Bronchus fibroblast of lung (primary cell): ENCODE measurements at places on chromosomes 7 and 10. TPM values are rescaled to one million over a fixed set of nuclear protein-coding genes. Genes with fewer than 3 reads are reported as not detected.

HOXA7 gene
- 3.9 and 4.2 TPM in 2 replicates for total RNA-seq

VSTM4 gene
- 0.34 and 0.74 TPM in 2 replicates for total RNA-seq

CALD1 gene
- 98.3 and 110 TPM in 2 replicates for total RNA-seq

H2BK1 gene
- total RNA-seq: not detected in 2 replicates

FAM25G gene
- not detected in 2 replicates for total RNA-seq

GTF2IRD2 gene
- total RNA-seq: 1.2 and 3.5 TPM in 2 replicates
